Adipocyte (in vitro differentiated cells): ENCODE measurements at places on chromosomes 1 and 21.

- DNase-seq, result peak; percentile 87
Measured at GRCh38 chr1:207644852-207645634, at the start of gene CR1L. TSS of gene CR1L (plus strand) at chr1:207645133. CDS start at chr1:207645234, 101 bp downstream.

GRCh38 chr1:30129001-30129408, 594.4 kb downstream of the MATN1 start:
- DNase-seq, result no peak

DNA sequence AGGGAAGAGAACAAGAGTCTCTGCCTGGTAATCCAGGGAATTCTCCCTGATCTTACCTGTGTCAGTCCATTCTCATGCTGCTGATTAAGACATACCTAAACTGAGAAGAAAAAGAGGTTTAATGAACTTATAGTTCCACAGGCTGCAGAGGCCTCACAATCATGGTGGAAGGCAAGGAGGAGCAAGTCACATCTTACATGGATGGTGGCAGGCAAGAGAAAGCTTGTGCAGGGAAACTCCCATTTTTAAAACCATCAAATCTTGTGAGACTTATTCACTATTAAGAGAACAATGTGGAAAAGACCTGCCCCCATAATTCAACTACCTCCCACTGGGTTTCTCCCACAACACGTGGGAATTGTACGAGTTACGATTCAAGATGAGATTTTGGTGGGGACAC, 34.2 kb upstream of the LRRC8B start:
- DNase-seq, result no peak

GRCh38 chr1:91346824-91347223, 57.8 kb downstream of the HFM1 start:
- DNase-seq, result no peak

GRCh38 chr21:26769613-26770188, 75.5 kb downstream of the ADAMTS1 start:
- DNase-seq, result peak; percentile 88

DNA sequence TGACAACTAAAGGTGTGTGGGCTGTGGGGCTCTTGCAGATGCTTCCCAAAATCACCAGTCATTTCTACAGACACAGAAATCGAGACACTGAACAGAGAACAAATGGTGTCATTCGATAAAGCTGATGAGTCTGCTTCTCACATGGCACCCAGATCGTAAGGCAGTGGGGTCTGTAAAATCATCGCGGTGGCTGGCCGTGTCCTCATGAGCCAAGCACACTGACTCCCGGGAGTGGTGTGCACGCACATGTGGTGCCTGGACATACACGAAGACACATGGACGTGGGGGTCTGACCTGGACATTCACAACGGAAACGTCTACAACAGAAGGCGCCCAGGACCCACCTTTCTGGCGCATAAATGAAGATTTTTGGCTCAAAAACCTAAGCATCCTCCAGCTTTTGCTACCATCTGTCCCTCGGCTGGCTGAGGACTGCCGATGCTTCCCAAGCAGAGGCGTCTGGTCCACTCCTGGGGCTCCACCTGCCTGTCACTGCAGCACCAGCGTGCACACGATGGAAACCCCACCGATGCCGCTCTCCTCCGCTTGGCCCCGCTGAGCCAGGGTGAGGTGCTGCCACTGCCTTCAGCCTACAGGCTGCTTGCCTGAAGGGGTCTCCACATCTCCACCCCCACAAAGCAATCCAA, 6.8 kb downstream of the SMIM1 start:
- DNase-seq, result no peak

DNA sequence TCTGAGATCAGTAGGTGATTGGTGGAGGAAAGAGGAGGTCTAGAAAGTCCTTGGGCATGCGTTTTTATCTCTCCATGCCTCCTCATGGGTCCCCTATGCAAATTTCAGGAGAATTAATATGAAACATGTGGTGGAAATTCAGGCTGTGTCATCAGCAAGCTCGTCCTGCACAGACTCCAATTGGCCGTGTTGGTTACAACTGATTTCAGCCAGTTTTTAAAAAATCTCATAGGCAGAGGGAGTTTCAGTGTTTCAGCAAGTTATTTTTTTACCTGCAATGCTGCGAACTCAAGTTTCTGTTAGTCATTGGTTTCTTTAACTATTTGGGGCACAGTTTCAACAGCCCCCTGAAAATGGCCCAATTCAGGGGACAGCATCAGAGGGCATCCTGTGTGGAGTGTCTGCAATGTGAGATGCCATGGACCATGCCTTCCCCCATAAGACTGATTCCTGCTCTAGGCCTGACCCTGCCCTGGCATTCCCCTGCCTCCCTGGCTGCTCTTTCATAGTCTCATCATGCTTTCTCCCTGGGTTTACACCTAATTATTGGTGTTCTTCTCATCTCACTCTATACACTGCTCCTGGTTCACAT, 59.9 kb downstream of the C1orf198 start:
- peak; percentile 87 for DNase-seq

- no peak for DNase-seq
Measured at GRCh38 chr1:9265968-9266367, 26.7 kb upstream of the SPSB1 start.

DNA sequence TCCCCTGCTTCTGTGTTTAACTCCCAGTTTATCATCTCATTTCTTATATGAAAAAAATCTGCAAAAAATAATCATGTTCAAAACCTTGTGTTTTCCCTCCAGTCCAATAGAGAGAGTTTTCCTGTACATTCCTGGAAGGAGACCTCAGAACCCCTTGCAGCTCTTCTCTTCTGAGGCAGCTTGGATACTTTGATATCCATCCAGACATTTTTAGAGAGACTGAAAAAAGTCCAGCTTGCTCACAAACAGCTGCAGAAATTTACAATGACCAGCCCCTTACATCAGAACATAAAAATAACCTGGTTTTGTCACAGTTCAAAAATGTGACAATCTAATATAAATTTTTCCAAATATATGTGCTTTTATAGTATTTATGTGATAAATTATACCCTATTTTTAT, 73.3 kb upstream of the C1orf115 start:
- DNase-seq, result no peak

DNA sequence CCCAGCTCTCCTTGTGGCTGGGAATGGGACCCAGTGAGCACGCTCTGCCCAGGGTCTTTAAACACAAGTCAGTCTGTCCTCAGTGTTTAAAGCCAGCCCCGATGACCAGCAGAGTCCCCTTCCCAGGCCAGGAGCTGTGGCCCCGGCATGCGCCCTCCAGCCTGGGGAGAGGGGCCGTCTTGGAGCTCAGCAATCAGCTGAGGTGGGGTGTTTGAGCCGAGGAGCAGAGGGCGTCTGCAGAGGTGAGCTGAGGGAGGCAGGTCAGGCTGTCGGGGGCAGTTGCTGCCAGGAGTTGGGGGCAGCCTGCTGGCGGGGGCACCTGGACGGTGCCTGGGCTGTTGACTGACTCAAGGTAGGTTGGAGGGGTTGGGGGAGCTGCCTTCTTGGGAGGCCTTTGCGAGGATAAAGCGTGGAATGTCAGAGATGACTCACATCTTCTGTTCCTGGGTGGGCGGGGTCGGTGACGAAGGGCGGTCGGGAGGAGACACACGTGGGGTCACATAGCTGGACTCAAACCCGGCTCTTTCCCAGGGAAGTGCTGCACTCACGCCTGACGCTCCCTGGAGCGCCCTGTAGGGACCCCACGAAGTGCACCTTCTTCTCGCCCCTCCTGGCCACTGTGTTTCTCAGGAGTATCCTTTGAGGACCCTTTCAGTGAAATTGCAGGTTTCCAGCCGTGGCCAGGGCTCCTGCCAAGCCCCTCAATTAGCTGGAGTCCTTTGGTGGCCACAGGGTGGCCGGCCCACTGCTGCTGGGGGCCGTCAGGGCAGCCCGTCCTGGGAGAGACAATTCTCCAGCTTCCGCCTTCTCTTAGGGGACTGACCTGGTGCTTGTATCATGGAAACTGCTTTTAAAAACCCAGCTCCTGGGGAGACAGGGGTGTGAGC, 86.2 kb downstream of the SIK1 start:
- peak; percentile 77 for DNase-seq

DNA sequence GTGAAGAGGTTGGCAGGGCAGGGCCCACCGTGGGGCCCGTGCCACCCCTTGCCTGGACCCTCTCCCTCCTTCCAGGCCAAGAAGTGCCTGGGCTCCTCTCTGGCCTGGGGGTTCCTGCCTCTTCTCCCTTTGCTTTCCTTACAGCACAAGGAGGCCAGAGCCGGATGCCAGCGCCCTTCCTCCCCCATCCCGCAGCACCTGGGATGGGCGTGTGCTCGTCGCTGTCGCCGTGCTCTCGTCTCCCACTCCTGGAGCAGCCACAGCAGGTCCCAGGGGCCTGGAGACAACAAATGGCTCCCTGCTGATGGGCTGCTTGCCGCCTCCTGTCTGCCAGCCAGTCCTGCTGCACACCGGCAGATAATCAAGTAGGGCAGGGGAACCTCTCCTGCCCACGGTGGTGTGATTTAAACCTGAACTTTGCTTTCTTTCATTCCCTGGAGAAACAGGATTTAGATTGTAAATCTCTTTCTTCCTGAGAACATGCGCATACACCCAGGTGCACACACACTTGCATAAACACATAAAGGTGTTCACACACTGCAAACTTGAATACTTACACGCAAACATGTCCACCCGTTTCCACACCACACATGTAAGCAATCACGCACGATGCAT, 50.8 kb upstream of the POU3F1 start:
- DNase-seq, result no peak

- no peak for DNase-seq
Measured at GRCh38 chr1:210129092-210129491, 103.5 kb upstream of the SERTAD4 start.

DNA sequence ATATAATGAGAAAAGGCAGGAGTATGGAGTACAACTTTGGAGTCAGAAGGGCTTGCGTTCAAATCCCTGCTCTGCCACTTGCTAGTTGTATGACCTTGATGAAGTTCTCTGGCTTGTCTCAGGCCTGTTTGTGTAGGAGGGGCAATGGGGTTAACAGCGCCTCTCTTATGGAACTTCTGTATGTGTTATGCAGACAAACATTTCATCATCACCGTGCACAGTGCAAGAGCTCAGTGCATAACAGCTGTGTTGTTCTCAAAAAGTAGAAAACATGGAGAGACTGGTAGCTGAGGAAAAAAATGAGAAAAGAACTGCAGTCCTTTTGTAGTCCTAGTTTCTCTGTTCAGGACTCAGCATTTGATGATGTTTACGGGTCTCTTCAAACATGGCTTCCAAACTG, 10.4 kb upstream of the ZNF648 start:
- no peak for DNase-seq

DNA sequence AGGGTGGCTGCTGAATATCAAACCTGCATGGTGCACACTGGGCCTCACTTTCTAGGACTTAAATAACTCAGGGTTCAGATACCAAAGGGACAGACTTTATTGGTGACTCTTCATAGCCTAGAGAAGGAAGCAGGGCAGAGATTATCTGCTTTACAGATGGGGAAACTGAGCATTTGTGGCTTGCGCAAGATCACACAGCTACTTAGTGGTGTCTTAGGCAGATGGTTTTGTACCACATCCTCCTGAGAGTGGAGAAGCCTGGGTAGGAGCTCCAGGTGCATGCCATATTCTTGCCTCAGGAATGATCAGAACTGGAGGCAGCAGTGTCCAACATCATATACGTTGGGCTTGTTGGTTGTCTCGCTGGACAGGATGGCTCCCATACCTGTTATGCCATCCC, 6.8 kb upstream of the DPH2 start:
- DNase-seq, result no peak

DNA sequence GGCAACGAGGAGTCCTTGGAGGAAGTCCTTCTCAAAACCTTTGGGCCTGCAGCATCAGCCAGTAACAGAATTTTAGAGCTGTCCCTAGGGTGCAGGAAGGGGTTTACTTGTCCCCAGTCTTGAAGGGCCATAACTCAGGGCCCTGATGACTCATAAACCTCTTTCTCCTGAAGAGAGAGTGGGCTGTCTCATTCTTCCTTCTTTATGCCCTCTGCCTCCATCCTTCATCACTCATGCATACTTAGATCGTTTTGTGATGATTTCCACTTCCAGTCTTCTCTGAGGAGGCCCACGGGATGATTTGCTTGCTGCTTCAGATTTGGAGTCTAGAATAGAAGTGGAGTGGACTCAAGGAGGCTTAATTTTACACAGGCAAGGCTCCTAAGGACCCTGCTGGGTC, 60.2 kb downstream of the NDUFS5 start:
- no peak for DNase-seq

- no peak for DNase-seq
Measured at GRCh38 chr1:210754878-210755665, 378.9 kb downstream of the KCNH1 start.

- DNase-seq, result peak; percentile 87
Measured at GRCh38 chr1:245091818-245092637, 62.8 kb upstream of the KIF26B start.

DNA sequence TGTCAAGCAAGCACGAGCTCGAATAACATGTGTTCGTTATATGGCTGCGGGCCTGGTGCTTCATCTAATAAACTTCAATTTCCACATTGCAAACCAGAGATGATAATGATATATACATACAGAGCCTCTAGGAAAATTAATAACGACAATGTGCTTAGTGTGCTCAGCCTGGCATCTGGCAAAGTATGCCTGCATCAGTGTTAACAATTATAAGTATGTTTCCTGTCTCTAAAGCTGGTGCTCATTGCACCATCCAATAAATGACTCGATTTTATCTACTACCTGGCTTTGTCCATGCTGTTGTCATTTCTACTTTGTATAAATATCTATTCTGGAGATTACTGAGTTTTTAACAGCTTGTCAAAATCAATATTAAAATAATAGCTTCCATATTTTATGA, 1402.6 kb downstream of the MRPL39 start:
- no peak for DNase-seq

- DNase-seq, result no peak
Measured at GRCh38 chr1:36148821-36149236, 457 bp downstream of the TRAPPC3 start.

GRCh38 chr1:206709772-206710459, 25.2 kb downstream of the MAPKAPK2 start:
- DNase-seq, result no peak

GRCh38 chr1:178046591-178047270, 47.2 kb upstream of the RASAL2 start:
- no peak for DNase-seq

DNA sequence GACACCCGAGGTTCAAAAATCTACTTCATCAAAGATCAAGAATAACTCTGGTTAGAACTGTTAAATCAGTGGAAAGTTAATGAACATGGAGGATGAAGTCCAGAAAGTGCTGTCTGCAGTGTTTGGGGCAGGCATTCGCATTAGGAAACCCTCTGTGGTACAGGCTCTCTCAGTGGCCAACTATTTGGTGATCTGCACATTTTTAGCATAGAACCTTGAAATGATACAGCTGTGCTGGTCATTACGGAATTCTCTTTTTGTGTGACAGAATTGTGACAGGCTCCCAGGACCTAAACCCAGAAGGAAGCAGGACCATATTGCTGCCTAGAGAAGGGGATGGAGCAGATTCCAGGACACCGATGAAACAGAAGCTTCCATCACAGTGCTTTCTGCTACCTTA, 89.0 kb downstream of the SLC45A1 start:
- DNase-seq, result peak; percentile 27

DNA sequence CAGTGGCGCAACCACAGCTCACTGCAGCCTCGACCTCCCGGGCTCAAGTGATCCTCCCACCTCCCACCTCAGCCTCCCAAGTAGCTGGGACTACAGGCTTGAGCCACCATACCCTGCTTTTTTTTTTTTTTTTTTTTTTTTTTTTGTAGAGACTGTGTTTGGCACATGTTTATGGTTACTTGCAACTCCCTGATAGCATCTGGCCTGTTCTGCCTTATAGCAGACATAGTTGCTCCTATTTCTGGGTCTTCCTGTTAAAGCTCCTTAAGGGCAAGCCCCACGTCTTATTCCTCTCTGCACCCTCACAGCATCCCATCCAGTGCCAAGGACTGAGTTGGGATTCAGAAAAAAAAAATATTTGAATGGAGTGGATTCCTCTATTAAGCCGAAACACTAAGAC, 17.1 kb upstream of the CNR2 start:
- no peak for DNase-seq

GRCh38 chr1:17624611-17625233, 85.2 kb downstream of the ARHGEF10L start:
- peak; percentile 39 for DNase-seq

GRCh38 chr1:247286134-247286670, 30.3 kb downstream of the VN1R5 start:
- no peak for DNase-seq
